Esophagus squamous epithelium (tissue), 5 donors: ENCODE measurements at places on chromosomes 12 and 14. TPM values are rescaled to one million over a fixed set of nuclear protein-coding genes. Genes with fewer than 3 reads are reported as not detected.
A peak's percentile ranks its signal among the peaks of the same experiment; 100 is the strongest.

GCH1 gene
- total RNA-seq = 16.6 TPM

NUMB gene
- total RNA-seq = 52.8 TPM

DNA sequence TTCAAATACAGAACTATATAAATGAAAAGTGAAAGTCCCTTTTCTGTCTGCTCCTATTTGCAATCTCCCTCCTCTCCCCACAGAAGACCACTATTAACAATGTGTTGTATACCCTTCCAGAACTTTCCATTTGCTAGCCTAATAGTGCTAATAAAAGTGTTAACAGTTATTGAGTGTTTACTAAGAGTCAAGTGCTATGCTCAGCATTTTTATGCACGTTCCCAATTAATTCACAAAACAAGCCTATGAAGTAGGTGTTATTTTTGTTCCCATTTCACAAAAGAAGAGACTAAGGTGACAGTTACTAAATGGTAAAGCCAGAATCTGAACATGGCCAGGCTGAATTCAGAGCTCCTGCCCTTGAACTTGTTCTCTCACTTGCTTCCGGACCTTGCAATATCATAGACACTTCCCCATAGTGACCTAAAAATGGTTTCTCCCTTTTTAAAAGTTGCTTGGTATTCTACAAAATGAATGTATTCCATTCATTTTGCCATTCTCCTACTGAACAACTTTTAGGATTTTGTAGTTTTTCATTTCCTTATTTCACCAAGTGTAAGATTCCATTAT lies 1.6 kb upstream of the PRKAB1 start:
- no peaks in the 10 kb centered on the region for H3K27me3 ChIP-seq
- H3K36me3 ChIP-seq = no peaks in the 10 kb centered on the region
- peaks cover 41% of the 10 kb centered on the region for H3K4me1 ChIP-seq
- DNase-seq = no peak

GRCh38 chr12:49368240-49368600 lies 958 bp downstream of the SPATS2 start:
- peaks cover 4% of the 10 kb centered on the region for H3K36me3 ChIP-seq
- no peaks in the 10 kb centered on the region for H3K27me3 ChIP-seq
- H3K27ac ChIP-seq = peak overlapping the region; percentile 96
- peak overlapping the region; percentile 77 for H3K4me3 ChIP-seq
- peaks cover 18% of the 10 kb centered on the region for H3K4me1 ChIP-seq

DNA sequence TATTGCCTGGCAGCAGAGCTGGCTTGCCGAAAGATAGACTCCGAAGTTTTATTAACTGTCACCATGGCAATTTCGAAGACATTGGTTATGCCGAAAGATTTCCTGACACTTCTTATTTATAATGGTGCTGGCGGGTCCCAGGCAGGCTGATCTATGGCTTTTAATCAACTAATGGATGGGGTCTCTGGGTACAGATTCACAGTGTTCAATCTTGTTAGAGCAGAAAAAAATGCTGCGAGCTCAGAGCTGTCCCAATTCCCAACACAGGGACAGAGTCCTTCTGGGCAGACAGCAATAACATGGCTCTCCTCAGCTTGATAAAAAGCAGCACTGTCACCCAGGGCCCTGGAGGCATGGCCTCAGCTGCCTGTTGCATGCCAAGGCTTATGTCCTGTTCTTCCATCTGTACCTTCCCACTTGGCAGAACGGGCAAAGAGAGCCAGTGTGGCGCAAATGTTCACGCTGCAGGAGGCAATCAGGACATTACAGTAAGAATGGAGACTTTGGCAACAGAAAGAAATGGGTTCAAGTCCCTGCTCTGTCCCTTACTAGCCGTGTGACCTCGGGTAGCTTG lies 228.2 kb upstream of the PWP1 start:
- H3K36me3 ChIP-seq = no peaks in the 10 kb centered on the region
- no peak for DNase-seq
- H3K27ac ChIP-seq = no peak overlapping the region
- H3K27me3 ChIP-seq = no peaks in the 10 kb centered on the region
- no peaks in the 10 kb centered on the region for H3K4me1 ChIP-seq

ZNF605 gene
- total RNA-seq = 5.1 TPM

RNFT2 gene
- total RNA-seq = 0.26 TPM

- H3K4me1 ChIP-seq = peaks cover 11% of the 10 kb centered on the region
- H3K4me3 ChIP-seq = no peak overlapping the region
- DNase-seq = no peak
- no peaks in the 10 kb centered on the region for H3K36me3 ChIP-seq
- H3K27ac ChIP-seq = no peak overlapping the region
- H3K27me3 ChIP-seq = peaks cover 32% of the 10 kb centered on the region
Measured at GRCh38 chr14:104281768-104282301, 143.4 kb downstream of the KIF26A start.

DNA sequence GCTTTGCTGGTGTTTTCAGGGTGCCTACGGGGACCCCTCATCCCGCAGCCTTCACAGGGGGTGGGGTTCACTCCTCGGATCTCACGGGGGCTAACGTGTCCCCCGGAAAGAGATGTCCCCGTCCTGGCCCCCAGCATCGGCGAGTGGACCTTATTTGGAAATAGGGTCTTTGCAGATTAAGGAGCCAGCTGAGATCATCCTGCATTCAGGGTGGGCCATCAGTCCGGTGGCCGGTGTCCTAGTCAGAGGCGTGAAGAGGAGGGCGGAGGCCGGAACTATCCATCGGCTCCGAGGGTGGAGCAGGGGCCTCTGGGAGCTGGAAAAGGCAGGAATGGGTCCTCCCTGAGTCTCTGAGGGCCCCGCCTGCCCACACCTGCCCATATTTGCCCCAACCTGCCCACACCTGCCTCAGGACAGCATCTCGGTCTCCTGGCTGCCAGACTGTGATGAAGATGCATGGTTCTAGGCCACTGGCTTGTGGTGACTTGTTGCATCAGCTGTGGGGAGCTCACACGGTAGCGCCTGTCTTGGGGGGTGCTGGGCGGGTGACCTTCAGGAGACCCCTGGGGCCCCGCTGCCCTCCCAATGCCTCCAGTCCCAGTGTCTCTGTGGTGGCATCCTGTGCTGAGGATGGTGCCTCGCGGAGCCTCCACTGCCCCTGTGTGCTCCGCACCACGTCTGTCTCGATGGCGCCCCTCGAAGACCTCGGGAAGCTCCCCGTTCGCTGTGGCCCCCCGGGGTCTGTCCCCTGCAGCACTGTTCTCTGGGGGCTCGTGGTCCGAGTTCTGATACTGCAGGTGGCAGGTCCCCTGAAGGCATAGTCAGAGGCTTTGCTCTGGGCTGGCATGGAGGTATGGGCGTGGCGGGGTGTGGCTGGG lies 14.7 kb downstream of the NOC4L start:
- peaks cover 15% of the 10 kb centered on the region for H3K4me1 ChIP-seq
- no peaks in the 10 kb centered on the region for H3K36me3 ChIP-seq
- H3K27ac ChIP-seq = no peak overlapping the region
- no peak overlapping the region for H3K4me3 ChIP-seq
- no peaks in the 10 kb centered on the region for H3K27me3 ChIP-seq

PLCZ1 gene
- total RNA-seq = not detected

- H3K4me1 ChIP-seq = peaks cover 61% of the 10 kb centered on the region
- no peak for DNase-seq
- peak overlapping the region; percentile 74 for H3K4me3 ChIP-seq
Measured at GRCh38 chr14:24365600-24366412, 2.2 kb upstream of the NFATC4 start.

DNA sequence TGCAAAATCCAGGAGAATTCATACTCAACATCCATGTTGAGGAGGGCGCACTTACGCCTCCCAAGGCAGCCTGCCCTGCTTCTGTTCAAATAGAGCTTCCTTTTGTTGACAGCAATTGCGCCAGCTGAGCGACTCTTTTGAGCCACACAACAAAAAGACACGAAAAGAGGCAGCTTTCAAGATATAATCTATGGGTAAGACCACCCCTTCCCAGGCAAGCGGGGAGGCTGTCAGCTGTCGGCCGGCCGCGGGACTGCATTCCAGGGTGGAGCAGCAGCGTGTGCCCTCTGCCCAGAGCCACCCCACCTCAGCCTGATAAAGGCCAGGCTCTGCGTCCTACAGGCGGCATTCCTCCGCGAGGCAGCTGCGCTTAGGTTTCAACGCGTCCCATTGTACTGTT lies 15.8 kb upstream of the STAB2 start:
- no peaks in the 10 kb centered on the region for H3K4me1 ChIP-seq
- no peaks in the 10 kb centered on the region for H3K36me3 ChIP-seq
- H3K4me3 ChIP-seq = no peak overlapping the region
- DNase-seq = no peak
- peak overlapping the region; percentile 15 for H3K27ac ChIP-seq

DNA sequence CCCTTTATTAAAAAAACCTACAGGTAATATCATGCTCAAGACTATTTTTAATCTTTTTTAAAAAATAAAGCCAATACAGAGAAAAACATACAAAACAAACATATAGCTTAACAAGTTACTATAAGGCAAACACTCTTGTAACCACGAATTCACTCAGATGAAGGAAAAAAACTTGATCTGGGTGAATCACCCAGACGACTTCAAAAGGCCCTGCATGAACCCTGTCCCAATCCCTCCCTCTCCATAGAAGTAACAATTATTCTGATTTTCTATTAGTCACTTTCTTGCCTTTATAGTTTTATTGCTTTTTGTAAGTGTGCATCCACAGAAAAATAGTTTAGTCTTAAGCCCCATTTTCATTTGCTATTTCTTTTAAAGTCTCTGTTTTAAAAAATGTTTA lies 72.6 kb downstream of the LRP6 start:
- no peak for DNase-seq
- H3K36me3 ChIP-seq = peaks cover 18% of the 10 kb centered on the region
- no peak overlapping the region for H3K4me3 ChIP-seq

GRCh38 chr12:6559500-6559899 lies 3.7 kb upstream of the IFFO1 start:
- peaks cover 26% of the 10 kb centered on the region for H3K4me1 ChIP-seq
- peaks cover 48% of the 10 kb centered on the region for H3K36me3 ChIP-seq

DNA sequence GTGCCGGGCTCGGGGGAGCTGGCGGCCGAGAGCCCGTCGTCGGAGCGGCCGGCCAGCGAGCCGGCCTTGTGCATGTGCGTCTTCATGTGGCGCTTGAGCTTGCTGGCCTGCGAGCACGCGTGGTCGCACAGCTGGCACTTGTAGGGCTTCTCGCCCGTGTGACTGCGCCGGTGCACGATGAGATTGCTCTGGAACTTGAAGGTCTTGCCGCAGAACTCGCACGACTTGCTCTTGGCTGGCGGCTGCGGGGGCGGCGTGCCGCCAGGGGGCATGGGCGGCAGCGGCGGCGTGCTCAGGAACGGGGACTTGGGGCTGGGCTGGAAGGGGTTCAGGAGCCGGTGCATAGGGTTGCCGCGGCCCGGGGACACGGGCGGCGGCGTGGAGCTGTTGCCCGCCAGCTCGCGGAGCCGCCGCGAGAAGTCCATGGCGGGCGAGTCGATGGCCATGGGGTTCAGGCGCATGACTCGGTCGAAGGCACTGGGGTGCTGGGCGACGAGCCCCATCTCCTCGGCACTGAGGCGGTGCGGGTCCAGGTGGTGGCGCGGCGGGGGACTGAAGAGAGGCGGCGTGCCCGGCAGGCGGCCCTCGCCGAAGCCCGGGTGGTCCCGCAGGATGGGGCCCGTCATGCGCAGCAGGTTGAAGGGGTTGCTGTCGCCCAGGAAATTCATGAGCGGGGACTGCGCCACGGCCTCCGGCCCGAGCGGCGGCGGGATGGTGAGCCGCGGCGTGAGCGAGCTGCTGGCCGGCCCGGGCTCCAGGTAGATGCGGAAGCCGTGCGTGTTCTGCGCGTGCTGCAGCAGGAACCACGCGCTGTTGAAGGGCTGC lies 96.5 kb downstream of the BCL11B start:
- H3K4me3 ChIP-seq = no peak overlapping the region
- no peak overlapping the region for H3K27ac ChIP-seq
- peaks cover 7% of the 10 kb centered on the region for H3K36me3 ChIP-seq
- H3K27me3 ChIP-seq = no peaks in the 10 kb centered on the region
- DNase-seq = no peak

DNA sequence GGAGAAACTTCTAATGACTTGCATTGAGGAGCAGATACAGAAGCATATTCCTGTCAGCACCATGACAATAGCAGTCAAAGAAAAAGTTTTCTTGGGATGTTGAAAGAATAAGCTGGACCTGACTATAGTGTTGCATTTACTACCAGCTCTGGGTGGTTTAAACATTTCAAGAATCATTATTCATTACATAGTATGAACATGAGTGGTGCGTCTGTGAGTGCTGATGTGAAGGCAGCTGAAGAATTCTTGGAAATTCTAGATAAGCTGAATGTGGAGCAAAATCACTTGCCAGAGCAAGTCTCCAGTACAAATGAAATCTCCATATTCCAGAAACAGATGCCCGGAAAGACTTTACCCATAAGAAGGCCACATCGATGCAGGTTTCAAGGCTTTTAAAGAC lies 45.0 kb upstream of the STAB2 start:
- no peak overlapping the region for H3K4me3 ChIP-seq
- H3K4me1 ChIP-seq = no peaks in the 10 kb centered on the region
- no peak for DNase-seq

GRCh38 chr12:6295094-6295811 lies 15.2 kb upstream of the PLEKHG6 start:
- H3K36me3 ChIP-seq = no peaks in the 10 kb centered on the region
- peaks cover 15% of the 10 kb centered on the region for H3K4me1 ChIP-seq
- H3K4me3 ChIP-seq = no peak overlapping the region
- H3K27ac ChIP-seq = peak overlapping the region; percentile 84
- H3K27me3 ChIP-seq = no peaks in the 10 kb centered on the region
- no peak for DNase-seq

PRIMA1 gene
- total RNA-seq = 1.1 TPM

TRMT5 gene
- total RNA-seq = 7.8 TPM

DNA sequence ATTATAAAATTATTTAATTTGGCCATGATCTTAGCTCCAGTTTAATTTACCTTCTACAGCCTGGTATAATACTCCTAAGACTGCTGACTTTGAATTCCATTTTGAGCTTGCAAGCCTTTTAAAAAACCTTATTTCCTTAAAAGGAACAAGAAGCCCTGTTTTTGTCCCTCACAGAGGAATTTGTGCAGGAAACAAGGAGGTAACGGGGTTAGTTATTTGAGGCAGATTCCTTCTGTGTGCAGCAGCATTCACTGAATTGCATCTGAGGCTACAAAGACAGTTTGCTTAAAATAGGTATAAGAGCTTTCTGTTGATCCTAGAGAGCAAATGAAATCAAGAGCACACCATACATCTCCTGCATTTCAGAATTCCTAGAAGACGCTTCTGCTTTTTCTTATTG lies 403.3 kb upstream of the PRICKLE1 start:
- no peak overlapping the region for H3K4me3 ChIP-seq
- DNase-seq = no peak
- H3K27ac ChIP-seq = no peak overlapping the region
- no peaks in the 10 kb centered on the region for H3K36me3 ChIP-seq

DNA sequence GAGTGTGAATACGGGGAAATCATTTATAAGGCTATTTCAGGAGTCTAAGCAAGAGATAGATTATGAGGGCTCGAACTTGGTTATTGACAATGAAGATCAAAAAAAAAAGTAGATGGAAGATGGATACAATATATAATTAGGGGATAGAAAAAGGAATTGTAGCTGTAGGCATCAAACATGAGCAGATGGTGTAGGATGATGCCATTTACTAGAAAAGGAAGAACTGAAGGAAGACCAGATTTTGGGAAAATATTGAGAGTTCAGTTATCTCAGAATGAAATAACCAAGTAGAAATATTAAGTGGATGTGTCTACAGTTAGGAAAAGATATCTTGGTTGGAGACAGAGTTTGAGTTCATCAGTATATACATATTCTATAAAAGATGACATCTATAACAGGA lies 109.6 kb downstream of the CNTN1 start:
- H3K36me3 ChIP-seq = no peaks in the 10 kb centered on the region
- no peak overlapping the region for H3K4me3 ChIP-seq
